ENCODE measurements at places on chromosomes 1 and 21.

DNA sequence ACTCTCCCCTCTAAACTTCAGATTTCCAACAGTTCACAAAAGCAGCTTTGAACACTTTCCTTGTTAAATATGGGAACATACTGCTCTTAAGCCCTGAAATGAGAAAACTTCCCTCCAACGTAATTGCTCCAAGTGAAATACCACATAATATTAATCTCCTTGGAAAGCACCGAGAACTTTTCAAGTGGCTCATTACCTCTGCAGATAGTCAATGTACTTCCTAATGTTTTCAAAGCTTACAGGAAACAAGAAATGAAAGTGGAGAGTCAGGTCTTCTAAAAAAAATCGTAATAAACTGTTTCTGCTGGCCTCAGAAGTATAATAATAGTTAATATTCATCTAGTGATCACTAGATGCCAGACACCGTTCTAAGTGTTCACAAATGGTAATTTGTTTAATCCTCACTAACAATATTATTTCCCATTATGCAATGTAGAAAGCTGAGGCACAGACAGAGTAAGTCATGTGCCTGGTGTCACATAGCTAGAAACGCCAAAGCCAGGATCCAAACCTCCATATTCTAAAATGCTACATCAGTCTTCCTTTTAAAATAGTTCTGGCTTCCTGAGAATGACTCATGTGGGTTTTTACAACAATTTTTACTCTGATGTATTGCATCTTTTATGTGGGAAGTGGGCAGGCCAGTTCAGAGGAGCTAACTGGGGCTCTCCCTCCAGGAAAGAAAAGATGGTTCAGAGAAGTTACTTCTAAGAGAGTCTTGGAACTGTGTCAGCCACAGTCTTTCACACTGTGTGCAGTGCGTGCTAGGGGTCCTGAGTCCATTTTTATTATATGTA, 177.2 kb downstream of the PLPPR4 start:
- DNase-seq, result no peak

DNA sequence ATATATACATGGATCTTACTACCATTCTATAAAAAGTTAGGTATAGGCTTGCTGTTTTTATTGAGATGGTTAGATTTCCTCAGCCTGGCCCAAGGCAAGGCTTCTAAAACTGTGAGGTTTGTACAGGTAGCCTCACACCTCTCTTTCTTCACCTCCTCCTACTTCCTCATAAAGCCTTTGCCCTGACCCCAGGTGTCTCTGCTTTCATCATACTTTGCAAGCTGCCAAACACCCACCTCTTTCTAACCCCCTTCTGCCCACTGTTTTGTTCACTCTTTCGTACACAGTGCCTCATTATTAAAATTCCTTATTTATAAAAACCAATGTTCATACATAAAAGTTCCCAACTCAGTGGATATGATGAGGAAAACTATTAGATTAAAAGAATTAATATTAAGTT, 31.4 kb upstream of the SOAT1 start:
- no peak for DNase-seq

GRCh38 chr1:87185077-87185476, 143.6 kb upstream of the LMO4 start:
- no peak for DNase-seq

DNA sequence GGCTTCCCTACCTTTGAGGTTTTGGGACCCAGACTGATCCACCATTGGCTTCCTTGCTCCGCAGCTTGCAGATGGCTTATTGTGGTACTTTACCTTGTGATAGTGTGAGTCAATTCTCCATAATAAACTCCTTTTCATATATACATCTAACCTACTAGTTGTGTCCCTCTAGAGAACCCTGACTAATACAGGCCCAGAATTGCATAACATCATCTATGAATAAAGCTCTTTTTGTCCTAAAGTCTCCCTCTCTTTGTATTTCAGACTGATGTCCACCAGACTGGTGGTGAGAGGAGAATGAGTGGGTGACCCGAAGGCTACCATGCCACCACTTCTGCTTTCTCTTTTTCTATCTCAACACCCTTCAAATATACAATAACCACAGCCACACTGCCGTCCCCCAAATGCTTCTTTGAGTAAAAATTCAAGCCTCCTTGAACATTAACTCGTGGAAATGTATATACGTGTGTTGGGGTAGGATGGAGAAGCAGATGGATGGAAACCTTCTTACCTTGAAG, 265.7 kb downstream of the PTBP2 start:
- no peak for DNase-seq

DNA sequence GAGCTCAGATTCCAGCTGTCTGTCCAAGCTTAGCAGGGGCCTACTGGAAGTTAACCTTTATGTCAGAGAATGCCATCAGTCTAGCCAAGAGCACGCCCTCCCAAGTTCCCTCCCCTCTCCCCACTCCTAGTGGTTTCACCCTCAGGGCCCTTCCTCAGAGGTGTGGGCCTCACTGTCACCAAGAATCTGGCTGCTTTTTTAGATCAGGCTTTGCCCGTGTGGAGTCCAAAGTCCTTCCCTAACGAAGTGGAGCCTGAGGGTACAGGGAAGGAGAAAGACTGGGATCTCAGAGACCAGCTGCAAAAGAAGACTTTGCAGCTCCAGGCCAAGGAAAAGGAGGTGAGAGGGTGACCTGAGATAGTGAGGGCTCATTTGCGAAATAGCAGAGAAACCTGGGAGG, 4.1 kb downstream of the C1orf74 start:
- DNase-seq, result no peak

DNA sequence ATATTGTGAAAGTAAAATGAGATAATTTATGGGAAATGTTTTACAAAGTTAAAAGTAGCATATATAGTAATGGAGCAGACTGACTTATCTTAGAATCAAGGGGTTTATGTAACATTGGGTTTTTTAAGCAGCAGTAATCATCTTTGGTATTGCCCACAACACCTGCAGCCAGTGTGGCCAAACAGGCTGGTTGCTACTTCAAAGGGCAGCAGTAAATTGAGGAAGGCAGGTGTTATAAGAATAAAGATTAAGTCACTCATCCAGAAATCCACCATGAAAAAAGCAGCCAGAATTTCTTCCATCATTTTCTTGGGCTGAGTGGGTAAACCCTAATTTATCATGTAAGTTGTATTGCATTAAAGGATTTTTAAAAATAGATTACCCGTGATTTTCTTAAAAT, 16.7 kb downstream of the DYNLT5 start:
- DNase-seq, result no peak

GRCh38 chr1:117051224-117052064, 8.7 kb upstream of the TTF2 start:
- DNase-seq, result no peak

DNA sequence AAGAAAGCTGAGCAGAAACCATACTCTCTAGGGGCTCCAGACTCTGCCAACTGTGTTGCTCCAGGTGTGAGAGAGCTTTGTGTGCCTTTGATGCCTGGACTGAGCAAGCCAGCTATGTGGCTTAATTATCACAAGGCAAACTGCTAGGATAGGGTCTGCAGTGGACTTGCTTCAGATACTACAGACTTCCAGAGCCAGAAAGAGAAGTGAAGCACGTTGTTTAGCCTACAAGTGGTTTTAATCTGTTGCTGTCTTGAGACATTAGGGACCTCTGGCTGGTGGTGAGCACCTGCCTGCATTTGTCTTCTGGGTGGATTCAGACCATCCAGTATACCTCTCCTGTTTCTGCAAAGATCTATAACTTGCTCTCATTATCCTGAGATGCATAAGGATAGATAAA, 353.4 kb upstream of the PLXNA2 start:
- no peak for DNase-seq

DNA sequence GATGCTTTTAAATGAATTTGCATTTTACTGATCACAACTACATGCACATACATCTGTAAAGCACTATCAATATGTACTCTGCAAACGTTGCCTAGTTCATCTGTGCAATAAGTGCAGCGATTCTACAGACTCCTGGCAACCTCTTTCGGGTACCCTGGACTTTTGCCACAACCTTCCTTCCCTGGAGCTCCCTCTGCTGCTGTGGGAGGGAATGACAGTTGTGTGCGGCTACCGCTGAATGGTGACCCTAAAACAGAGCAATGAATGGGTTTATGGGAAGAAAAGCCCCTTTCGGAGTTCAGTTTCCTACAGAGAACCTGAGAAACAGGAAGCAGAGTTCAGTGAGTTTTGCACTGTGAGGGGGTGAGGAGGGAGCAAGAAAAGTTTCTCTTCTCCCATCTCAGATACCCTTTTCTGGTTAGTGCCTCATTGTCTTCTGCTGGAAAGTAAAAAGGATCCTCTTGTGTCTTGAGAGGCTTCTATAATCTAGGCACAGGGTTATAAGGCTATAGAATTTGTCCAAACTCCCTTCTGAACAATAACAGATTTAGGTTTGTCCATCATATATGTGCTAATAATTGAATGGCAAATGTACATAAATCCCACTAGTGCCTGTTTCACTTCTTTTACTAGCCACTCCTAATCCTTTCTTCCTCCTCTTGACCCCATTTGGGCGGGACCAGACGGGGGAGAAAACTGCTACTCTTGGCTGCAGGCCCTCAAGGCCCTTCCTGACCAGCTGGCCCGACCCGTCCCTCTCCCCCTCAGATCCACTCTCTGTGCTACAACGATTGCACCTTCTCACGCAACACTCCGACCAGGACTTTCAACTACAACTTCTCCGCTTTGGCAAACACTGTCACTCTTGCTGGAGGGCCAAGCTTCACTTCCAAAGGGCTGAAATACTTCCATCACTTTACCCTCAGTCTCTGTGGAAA, 19.8 kb upstream of the SARS1 start:
- peak; percentile 32 for DNase-seq

DNA sequence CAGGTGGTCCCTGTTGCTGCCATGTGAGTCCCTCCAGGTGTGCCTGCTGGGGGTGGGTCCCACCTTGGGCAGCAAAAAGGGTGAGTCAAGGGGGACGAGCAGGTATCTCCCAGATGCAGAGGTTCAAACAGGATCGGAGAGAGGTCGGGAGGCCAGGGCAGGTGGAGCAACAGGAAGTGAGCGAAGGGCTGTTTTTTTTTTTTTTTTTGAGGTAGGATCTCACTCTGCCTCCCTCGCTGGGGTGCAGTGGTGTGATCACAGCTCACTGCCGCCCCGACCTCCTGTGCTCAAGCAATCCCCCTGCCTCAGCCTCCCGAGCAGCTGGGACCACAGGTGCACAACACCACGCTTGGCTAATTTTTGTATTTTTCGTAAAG, 39.4 kb downstream of the SLC2A7 start:
- DNase-seq, result no peak

- no peak for DNase-seq
Observed at GRCh38 chr1:25727635-25728286, 72.2 kb upstream of the SELENON start.

- no peak for DNase-seq
Observed at GRCh38 chr1:6443339-6444115, 19.0 kb downstream of the ESPN start.

- no peak for DNase-seq
Observed at GRCh38 chr1:64090436-64090835, 113.0 kb upstream of the UBE2U start.

DNA sequence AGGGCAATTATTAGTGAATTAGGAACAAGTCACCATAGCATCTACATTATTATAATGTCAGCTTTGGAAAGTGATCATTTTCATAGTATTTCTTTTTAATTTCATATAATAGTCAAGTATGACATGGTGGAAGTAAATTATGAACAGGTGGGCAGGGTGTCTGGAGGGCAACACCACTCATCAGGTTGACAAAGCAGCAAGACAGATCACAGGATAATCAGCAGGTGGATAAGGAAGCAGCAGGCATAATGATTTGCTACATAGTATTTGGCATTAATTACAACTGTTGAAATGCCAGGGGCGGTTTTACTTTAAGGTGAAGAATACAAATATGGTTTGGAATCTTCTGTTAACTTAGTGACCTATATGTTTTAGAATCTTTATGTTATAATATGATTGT, 1342.2 kb downstream of the PLA2G4A start:
- DNase-seq, result no peak

GRCh38 chr1:68144856-68145255, 87.5 kb downstream of the WLS start:
- DNase-seq, result no peak

DNA sequence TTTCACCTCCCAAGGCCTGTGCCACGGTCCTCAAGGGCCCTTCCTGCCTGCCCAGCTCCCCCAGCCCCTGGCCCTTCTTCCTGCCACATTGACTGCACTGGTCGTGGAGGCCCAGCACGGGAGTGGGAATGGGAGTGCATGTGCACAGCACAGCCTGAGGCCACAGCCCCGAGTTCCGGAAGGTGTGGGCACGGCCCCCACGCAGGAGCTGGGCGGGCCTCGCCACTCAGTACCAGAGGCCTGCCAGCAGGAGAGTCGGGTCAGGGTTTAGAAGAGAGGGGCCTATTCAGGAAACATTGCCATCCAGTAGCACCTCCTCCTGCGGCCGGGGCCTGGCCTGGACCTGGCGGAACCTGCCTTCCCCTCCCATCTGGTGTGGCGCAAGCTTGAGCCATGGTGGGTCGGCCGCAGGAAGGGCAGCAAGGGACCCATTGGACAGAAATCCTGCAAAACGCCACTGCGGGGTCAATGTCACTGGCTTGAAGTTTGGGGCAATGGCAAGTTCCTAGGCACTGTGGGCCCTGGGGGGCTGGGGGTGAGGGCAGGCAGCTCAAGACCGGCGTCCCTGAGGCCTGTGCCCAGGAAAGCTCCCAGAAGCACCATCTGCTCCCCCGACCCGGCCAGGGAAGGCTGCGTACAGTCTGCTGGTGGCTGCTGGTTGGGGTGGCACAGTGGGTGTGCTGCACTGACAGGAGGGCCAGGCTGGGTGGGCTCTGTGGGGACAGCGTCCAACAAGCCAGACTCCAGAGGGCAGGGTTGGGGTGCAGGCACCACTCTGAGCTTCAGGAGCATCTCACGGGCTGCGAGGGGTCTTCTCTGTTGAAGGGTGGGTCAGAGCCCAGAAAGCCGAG, 1.8 kb upstream of the TMEM52 start:
- no peak for DNase-seq

- DNase-seq, result no peak
Observed at GRCh38 chr1:17121881-17122280, 2.6 kb upstream of the PADI2 start.

DNA sequence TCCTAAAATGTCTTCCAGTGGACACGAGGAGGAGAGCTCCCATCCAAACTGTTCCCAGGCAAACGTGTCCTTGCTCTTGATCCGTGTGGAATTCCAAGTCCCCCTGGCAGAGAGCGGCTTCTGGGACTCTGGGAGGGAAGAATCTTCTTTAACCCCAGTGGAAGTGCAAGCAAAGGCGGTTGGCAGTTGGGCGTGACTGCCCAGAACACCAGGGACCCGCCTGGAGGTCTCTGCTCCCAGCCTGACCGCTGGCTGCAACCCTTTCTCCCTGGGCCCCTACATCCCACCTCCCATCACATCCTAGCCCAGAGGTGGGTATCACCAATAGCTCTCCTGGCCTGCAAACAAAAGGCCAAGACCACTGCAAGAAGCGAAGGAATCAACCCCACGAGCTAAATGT, 17.8 kb downstream of the CASZ1 start:
- no peak for DNase-seq

GRCh38 chr1:3369446-3370076, 84.9 kb upstream of the ARHGEF16 start:
- DNase-seq, result no peak

Measured in stimulated activated CD8-positive, alpha-beta memory T cell treated with anti-CD3 and anti-CD28 coated beads, Interleukin-4, amount 100 ng/mL, for 24 hours (primary cell).